ENCODE measurements at places on chromosomes 11 and 22.

DNA sequence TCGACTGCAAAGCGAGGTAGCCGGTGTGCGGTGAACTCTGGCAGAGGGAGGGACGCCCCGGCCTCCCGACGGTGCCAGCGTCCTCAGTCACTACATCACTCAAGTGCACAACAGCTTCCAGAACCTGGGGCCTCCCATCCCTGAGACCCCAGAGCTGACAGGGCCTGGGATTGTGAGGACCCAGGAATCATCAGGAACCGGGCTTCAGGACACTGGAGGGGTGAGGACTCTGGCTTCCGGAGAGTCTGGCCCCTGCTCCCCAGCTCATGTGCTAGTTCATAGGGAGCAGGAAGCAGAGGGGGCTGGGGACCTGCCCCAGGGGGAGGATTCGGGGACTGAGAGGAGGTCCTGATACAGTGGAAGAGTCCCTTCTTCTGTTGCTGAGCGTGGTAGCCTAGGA is 4.6 kb downstream of the ART5 start:
- no peak for DNase-seq

GRCh38 chr11:76747153-76747914 is 35.8 kb upstream of the TSKU start:
- DNase-seq: no peak

DNA sequence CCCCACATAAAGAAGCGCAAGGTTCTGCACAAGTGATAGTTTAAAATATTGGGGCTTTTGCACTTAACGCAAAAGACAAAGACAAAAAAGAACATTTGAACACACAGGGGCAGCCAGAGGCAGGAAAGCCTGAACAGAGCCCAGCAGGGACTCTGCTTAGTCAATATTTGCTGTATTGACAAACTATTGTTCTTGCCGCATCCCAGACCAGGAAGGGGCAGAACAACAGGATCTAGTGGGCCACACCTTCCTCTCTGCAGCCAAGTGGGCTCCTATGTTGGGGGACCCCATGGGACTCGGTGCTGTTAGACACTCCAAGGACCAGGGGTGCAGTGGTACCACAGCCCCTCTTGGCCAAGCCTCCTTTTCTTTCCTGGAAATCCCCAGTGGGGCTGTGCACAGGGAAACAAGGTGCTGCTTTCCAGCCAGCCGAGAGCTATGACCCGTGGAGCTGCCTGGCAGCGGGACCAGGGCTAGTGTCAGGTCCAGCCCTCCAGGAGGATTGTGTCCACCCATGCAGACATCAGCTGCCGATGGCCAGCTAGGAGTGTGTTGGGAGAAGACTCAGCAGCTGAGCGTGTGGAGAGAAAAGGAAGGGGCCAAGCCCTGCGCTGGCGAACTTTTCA is 43.3 kb upstream of the ANO1 start:
- DNase-seq: no peak

GRCh38 chr11:123145220-123145619 is 49.8 kb downstream of the CLMP start:
- peak; percentile 69 for DNase-seq

GRCh38 chr11:95688501-95689222 is 100.9 kb downstream of the FAM76B start:
- no peak for DNase-seq

DNA sequence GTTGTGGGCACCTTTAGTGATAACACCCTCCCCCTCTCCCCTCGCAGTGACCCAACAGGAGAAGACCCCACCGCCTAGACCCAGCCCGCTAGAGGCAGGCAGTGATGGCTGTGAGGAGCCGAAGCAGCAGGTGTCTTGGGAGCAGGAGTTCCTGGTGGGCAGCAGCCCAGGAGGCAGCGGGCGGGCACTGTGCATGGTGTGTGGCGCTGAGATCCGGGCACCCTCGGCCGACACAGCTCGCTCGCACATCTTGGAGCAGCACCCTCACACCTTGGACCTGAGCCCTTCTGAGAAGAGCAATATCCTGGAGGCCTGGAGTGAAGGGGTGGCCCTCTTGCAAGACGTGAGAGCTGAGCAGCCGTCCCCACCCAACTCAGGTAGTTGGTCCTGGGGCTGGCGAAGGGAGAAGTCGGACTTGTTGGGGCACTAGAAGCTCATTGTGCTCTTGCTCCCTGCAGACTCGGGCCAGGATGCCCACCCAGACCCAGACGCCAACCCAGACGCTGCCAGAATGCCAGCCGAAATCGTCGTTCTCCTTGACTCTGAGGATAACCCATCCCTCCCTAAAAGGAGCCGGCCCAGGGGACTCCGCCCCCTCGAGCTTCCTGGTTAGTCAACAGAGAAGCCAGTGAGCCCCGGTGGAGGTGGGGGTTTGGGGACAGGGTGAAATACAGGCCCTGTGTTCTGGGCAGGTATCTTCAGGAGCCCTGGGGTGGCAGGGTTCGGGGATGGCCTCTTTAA is 4.7 kb downstream of the SPINDOC start:
- DNase-seq: no peak

DNA sequence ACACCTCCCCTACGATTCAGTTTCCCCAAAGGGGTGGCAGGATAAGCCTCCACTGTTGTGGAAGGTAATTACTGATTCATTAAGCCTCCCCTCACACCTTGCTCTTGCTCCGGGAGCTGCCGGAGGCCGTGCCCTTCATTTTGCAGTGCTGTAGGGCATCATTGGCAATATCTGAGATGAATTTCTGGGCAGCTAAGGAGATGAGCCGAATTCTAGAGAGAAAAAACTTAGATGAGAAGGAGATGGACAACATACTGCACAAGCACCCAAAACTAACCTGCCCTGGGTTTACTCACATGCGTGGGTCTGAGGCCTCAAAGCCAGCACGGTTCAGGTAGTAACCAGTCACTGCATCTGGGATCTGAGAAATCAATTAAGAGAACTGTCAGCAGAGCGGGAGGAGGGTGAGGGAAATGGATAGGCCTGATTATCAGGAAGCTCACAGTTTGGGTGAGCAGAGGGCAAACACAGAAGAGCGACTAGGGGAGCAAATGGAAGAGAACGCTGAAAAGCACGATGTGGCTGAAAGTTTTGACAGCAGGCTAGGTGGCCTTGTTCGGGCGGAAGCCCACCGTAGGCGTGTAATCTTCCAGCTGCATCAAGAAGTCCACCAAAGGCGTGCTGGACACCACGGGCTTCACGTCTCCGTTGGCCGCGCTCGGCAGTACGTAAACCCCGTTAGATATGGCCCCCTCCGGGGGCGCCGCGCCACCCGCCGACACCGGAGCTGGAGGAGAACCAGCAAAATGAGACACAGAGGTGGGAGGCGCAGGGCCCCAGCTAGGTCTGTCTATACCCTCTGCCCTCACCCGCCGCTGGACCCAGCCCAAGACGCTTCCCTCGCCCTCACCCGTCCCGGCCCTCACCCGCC is 689 bp downstream of the TAF10 start:
- DNase-seq: no peak

DNA sequence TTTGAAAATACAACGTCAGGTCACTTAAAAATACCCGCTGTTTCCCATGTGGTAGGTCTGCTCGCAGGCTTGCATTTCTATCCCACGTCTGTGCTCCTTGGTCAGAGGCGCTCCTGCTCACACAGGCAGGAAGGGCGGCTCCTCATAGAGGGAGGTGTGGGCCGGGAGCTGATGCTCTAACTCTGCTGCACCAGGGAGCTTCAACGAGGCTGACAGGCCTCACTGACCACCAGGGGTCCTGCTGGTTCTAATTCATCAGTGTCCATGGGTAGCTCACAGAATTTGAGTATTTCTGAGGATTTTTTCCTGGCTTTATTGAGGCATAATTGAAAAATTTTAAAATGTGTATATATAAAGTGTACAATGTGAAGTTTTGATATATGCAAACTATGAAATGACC is 68.5 kb downstream of the PIWIL3 start:
- peak; percentile 46 for DNase-seq

DNA sequence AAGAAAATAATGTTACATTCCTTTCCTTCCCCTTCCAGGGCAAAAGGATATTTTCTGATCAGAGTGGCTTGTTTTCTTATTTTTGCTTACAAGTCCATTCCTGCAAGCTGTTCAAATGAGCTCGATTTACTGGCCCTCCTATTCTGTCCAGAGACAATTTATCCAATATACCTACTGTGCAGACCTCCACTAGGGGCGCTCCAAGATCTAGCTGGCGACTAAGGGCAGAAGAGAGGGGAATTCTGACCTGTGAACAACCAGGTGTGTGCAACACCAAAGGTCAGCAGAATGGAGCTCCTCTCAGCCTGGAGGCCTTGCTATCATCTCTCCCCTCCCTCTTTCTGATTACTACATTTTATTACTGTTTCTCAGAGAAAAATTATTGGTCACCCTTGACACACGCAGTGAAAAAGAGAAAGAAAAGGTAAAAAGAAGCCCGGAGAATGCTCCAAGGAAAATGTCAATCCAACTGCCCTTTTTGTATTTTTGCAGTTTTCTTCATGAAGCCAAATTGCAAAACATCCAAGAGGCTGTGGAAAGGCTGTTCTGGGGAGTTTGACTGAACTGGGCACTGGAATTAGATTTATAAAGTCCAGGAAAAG is 3.2 kb downstream of the SEZ6L start:
- DNase-seq: peak; percentile 68

DNA sequence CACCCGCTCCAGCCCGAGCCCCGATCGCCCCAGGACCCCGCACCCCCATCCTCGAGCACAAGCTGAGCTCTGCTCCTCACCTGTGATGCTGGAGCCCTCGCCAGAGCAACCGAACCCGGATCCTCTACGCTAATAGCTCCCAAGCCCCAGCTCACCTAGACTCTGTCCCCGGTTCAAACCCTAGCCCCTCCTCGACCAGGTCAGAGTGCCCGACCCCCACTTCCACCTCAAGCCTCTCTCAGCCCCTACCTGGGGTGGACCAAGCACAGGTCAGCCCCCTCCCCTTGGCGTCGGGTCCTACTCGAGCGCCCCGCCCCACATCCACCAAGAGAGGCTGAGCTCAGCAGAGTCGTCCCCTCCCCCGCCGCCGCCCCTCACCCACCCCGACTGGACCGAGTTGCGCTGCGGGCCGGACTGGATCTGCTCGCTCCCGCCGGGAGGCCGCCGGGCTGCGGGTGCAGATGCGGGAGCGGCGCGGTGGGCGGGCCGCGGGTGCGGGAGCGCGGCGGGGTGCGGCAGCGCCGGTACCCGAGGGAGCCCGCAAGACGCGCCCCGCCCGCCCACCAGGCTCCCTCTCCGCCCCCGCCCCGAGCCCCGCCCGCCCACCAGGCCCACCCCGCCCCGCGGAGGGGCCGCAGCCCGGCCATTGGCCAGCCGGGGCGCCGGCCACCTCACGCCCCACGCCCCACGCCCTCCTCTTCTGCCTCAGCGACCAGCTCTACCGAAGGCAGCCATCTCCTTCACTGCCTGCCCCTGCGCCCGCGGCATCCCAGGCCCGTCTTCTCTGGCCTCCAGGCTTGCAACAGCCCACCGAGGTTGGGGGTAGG is 577 bp upstream of the DKK3 start:
- DNase-seq: no peak

DNA sequence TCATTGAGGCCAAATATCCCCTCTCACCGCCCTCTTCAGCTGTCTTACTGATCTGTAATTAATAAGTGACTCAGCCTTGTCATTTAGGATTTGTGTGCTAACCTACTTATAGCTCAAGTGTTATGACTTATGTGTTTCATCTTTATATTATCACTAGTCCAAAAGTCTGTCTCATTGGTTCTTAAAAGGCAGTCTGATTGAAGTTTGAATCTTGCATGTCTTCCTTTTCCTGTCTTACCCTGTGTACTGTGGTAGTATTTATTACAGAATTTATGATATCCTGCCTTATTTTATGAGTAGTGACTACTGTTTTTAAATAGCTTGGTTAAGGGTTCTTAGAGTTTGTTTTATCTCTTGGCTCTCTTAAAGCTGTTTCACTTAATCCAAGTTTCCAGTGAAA is 6.3 kb downstream of the DEPDC7 start:
- no peak for DNase-seq

- no peak for DNase-seq
These were observed 19.6 kb downstream of the TUB start for GRCh38 chr11:8100605-8101004.

DNA sequence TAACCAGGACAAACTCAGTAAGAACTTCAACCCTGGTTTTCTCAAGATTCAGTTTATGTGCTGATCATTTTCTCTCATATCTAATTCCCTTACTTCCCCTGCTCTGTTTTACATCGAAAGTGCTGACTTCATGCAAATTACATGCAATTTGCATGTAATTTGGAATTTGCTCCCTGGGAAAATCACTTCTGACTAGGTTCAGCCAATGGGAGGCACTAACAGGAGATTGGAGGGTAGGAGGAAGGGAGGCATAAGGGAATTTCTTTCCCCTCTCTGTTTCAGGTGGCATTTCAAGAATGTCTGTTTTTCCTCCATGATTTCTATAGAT is 363.3 kb upstream of the CCDC90B start:
- no peak for DNase-seq

GRCh38 chr11:11520231-11521015 is 101.4 kb downstream of the GALNT18 start:
- no peak for DNase-seq

DNA sequence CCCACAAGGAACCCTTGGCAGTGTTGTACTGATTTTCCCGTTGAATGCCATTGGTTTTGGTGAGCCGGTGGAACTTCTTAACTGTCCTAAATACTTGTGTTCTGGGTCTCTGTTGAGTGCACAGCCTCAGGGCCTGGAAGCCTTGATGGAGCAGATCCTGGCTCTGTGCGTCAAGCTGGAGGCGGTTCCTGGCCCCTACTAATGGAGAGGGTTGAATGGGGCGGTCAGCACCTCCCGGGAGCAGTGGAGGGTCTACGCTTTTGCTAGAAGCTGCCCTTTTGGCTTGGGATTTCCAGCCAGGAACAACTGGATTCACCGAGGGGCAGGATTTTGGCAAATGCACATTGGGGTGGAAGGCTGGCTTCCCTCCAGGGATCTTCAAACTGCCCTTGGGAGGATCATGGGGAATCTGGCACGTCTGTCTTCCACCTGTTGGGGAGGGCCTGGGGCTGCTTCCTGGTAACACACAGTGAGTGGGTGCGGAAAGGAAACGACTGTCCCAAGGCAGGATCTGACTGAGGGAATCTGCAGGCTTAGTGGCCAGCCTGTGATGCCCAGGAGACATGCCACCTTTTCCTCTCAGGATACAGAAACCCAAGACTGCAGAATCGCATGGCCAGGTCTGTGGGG is 6.9 kb upstream of the OSBPL5 start:
- no peak for DNase-seq

DNA sequence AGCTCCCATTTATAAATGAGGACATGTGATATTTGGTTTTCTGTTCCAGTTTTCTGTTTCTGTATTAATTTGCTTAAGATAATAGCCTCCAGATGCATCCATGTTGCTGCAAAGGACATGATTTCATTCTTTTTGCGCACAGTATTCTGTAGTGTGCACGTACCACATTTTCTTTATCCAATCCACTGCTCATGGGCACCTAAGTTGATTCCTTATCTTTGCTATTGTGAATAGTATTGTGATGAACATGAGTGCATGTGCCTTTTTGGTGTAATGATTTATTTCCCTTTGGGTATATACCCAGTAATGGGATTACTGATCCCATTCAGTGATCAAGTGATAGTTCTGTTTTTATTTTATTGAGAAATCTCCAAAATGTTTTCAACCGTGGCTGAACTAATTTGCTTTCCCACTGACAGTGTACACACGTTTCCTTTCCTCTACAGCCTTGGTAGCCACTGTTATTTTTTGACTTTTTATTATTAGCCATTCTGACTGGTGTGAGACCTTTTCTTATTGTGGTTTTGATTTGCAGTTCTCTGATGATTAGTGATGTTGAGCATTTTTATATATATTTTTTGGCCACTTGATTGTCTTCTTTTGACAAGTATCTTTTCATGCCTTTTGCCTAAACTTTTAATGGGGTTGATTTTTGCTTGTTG is 226.0 kb upstream of the ANO3 start:
- no peak for DNase-seq
